Stimulated activated CD8-positive, alpha-beta memory T cell treated with anti-CD3 and anti-CD28 coated beads, Interleukin-15, amount 100 ng/mL, for 24 hours (primary cell): ENCODE measurements at places on chromosomes 7 and 10.

DNA sequence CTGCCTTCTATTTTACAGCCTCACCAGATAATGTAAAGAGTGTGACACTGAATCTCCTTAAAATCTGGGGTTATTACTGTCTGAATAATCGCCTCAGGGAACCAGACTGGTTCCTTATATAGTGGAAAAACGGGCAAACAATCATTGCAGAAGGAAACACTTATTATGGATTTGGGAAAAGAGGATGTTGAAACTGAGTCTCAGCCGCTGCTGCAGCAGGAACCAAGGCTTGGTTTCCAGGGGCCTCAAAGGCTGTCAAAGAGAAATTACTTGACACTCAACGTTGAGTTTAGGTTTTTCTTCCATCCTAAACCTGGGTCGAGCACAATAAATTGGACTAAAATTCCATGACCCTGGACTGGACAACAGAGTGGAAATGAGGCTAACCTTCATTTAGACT is 103.8 kb upstream of the AHR start:
- no peak for DNase-seq

DNA sequence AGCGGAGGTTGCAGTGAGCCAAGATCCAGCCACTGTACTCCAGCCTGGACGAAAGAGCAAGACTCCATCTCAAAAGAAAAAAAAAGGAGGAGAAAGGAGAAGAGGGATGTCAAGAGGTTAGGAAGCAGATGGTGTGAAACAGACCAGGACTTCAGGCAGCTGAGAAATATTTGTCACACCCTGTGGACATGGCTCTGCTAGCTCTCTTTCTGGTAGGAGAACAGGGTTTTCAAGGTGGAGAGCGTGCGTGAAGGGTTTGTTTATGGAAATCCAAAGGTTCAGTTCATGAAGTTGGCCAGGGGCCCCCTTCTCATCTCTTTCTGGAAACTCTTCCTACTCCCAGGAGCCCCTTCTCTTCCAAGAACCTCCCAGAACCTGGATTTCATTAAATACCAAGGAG is 110.8 kb upstream of the GALNT17 start:
- DNase-seq = no peak

DNA sequence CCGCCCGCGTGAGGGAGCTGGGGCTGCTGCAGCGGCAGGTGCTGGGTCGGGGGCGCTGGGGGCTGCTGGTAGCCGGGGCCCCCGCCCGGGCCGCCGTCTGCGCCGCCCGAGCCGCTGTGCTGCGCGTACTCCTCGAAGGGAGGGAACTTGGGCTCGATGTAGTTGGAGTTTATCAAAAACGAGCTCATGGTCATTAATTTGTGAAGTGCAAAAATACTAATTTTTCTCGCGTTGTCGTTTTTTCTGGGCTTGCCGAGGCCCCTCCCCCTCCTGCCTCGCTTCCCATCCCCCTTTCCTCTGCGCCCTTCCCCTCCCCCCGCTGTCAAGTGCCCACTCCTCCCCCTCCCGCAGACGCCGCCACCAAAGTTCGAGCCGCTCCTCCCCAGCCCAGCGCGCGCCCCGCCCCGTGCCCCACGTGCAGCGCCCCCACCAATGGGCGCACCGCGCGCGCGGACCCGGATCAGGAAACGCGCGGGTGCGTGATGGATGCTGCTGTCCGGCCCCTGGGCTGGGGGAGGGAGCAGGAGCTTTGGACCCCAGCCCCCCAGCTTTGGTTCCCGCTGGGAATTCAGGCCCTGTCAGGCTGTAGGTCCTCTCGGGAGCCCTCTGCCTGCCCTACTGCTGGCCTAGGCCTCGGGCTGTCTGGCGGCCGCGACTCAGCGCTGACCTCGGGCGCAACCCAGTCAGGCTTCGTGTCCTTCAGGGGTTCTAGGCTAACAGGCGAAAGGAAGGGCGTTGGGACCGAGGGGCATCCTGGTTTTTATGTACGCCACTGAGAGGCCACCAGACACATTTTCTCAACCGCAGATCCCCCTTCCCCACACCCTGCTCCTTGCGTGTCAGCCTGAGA is at the start of gene HOXA4:
Gene HOXA4, minus strand, starts transcription at position 218 of the 850 bp plus-strand sequence. Its CDS starts 24 bp downstream, at position 194.
- DNase-seq = peak; percentile 37

DNA sequence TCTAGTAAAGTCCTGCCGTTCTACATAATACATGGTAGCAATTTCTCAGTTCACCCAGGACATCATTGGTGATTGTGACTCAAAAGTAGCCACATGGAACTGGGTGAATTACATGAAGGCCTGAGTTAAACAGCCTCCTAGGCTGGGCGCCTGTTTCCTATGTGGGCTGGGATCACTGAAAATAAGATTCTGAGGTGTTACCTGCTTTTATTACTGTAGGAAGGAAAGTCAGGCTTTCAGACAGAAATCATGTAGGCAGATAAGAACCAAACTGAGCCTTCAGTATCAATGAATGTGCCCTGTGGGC is 160.4 kb downstream of the CAMK1D start:
- no peak for DNase-seq

- no peak for DNase-seq
Measured at GRCh38 chr7:44664780-44665461, 58.5 kb downstream of the OGDH start.

DNA sequence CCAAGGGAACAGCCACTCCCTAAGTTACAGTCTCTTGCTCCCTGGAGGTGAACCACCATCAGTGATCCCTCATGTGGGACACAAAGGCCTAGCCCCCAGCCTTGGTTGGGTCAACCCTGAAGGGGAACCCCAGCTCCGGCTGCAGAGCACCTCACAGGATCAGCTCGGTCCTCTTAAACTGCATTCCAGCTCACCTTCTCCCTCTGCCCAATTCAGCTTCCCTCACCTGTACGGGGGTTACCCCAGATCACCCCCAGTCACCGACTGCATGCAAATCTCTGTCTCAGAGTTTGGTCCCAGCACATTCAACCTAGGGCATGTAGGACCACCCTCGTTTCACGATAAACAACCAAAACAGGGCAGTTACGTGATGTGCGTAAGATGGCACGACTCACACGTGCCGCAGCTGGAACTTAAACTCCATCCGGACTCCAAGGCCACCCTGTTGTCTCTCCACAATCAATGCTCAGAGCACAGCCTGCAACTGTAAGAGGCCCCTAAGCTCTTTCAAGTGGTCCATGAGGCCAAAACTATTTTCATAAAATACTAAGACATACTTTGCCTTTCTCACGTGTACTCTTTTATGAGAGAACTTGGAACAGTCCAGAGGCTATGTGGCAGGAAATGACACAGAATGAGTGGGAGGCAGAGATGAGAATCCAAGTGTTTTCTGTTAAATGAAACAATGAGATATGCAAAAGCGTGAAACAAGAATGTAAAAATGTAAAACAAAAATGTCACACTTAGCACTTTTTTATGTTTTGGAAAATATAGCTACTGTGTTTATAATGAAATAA is 285.2 kb downstream of the PTPRN2 start:
- DNase-seq = no peak

DNA sequence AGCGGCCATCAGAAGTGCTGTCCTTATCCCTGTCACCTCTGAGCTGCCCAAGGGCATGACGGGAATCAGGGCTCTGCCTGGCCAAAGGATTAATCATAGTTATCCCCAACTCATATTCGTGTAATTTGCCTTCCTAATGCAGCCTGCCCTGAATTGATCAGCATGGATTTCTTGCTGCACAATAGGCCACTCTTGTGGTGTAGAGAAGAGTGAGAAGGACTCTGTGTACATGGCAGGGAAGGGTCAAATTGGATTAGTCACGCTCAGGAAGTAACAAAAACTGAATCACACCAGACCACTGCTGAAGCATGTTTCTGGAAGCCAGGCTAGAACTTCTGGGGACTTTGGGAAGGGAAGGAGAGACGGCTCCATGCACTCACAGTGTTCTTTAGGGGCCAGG is 227.0 kb downstream of the BUB3 start:
- no peak for DNase-seq

- DNase-seq = no peak
Measured at GRCh38 chr10:123570051-123570897, 95.9 kb upstream of the GPR26 start.

GRCh38 chr7:49839863-49840645 is 66.6 kb downstream of the VWC2 start:
- no peak for DNase-seq

- DNase-seq = no peak
Measured at GRCh38 chr10:60335708-60336107, 54.0 kb downstream of the ANK3 start.

DNA sequence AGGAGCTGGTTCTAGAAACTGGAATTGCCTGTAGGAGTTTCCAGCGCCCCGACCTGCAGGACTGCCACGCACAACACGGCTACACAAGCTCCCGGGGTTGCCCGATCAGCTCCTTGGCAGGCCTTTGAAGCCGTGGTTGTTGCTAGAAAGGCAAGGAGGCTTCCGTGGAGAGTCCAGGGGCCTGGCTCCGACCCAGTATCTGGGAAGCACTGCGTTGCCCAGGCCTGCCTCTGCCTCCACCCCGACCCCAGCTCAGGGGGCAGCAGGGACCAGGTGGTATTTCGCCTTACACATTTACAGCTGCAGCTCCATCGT is 54.4 kb downstream of the PROSER2 start:
- no peak for DNase-seq

DNA sequence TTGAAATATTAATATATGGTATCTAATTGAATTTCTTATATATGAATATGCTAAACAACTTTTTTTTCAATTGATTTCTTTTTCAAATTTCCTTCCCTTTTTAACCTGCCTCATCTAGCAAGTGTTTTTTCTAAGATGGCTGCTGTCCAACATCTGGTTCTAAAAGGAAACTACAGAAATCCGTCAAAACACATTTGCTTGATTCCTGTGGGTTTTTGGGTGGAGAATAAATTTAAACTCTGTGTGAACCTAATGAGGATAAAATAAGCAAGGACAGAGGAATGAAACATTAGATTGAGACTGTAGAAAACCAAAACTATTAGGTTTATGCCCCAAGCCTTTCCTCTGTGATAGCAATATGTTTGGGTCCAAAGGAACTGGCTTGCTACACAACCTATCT is 75.5 kb upstream of the STARD3NL start:
- no peak for DNase-seq

DNA sequence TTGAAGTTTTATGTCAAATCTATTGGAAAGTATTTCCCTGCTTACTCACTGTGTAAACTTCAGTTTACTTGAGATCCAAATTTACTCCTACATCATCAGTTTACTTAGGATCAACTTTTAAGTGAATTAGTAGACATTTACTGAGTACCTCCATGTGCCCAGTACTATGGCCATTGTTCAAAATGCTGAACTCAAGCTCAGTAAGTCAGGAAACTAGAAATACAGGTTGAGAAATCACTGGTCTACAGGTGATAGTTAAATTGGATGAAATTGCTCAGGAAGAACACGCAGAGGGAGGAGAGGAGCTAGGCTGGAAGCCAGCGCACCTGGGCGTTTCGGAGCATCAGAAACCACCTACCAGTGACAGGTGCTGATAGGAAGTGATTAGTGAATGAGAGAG is 25.5 kb upstream of the EBLN1 start:
- no peak for DNase-seq

- DNase-seq = no peak
Measured at GRCh38 chr10:119309423-119309770, 102.0 kb downstream of the GRK5 start.

DNA sequence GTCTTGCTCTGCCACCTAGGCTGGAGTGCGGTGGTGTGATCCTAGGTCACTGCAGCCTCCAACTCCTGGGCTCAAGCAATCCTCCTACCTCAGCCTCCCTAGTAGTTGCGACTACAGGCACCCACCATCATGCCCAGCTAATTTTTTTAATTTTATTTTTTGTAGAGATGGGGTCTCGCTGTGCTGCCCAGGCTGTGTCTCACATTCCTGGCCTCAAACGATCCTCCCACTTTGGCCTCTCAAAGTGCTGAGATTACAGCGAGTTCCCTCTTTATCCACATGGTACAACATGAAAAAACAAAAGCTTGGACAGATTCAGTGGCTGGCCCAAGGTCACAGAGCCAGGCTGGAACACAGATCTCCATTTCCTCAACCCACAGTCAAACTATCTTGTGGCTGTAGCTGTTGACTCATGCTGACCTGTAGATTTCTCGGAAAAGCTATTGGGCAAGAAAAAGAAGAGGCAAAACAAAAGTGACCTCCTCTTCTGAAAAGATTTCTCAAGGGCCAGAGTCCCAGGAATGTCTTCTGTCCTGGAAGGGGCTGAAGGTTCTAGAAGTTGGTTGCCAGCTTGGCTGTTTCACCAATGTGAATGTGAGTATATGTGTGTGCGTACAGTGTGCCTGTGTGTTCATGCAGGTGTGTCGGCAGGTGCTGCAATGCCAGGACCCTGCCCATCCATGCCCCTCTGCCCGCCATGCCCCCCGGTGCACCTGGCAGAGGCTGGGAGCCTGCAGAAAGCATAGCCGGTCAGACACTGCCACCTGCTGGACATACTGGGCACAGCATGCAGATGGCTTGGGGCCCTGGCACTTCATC is 28.4 kb downstream of the TMEM130 start:
- DNase-seq = peak; percentile 72

- no peak for DNase-seq
Measured at GRCh38 chr10:67863094-67863493, 21.4 kb upstream of the SIRT1 start.

- no peak for DNase-seq
Measured at GRCh38 chr10:58913717-58914116, 262.7 kb upstream of the PHYHIPL start.

- DNase-seq = no peak
Measured at GRCh38 chr10:35778306-35778705, 136.2 kb upstream of the FZD8 start.

- no peak for DNase-seq
Measured at GRCh38 chr7:81669476-81670105, 100.3 kb downstream of the HGF start.

- DNase-seq = no peak
Measured at GRCh38 chr10:128950159-128950915, 516.7 kb upstream of the MGMT start.

GRCh38 chr7:93378131-93378760 is 146.1 kb downstream of the VPS50 start:
- no peak for DNase-seq

DNA sequence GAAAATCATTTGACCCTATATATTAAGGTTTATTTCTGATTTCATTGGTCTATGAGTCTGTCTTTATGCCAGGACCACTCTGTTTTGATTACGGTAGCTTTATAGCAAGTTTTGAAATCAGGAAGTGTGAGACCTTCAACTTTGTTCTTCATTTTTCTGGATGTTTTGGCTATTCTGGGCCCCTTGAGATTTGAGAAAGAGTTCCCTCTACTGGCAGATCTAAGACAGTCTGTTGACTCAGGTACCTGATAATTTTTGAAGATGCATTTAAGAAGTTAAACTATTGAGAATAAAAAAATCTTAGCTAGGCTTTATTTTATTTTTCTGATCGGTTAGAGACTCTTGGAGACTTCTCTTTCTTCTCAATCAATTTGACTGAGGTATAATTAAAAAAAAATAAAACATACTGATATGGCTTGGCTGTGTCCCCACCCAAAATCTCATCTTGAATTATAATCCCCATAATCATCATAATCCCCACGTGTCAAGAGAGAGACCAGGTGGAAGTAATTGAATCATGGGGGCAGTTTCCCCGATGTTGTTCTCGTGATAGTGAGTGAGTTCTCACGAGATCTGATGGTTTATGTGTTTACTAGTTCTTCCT is 209.2 kb downstream of the SNX10 start:
- DNase-seq = no peak

DNA sequence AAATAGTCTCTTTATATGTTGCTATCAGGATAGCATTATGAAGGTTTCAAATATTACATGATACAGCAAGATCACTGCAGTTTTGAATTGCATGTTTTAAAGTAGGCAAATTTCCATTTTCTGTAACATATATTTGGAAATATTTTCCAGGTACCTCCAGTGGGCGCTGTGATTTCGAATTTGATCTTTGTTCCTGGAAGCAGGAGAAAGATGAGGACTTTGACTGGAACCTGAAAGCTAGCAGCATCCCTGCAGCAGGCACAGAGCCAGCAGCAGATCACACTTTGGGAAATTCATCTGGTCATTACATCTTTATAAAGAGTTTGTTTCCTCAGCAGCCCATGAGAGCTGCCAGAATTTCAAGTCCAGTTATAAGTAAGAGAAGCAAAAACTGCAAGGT is 299.0 kb downstream of the MALRD1 start:
- DNase-seq = no peak
